ENCODE measurements at places on chromosomes 7 and 10.

DNA sequence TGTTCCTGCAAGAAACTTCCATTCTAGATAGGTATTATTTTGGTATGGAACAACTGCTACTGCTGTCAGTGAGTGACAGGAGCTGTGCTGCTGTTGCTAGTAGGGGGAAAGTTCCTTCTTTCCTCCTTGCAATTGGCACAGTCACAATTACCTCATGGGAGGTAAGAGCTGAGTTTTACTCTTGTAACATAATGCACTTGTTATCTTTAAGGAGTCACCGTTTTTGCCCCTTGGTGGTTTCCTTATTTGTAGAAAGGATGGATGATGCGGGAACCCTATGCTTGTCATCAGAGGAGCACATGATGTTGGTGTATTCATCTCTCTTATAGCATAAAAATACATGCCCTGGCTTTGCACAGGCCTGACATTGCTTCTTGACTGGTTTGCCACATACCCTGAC, 234.7 kb upstream of the NPY start:
- no peak for DNase-seq

GRCh38 chr10:72729528-72729927, 37.6 kb downstream of the MCU start:
- DNase-seq: peak; percentile 22

GRCh38 chr7:14351167-14351566, 361.7 kb upstream of the ETV1 start:
- DNase-seq: no peak

GRCh38 chr10:102850025-102850518, 4.0 kb upstream of the BORCS7 start:
- DNase-seq: no peak

GRCh38 chr7:87354749-87355148, 9.3 kb downstream of the CROT start:
- peak; percentile 30 for DNase-seq

DNA sequence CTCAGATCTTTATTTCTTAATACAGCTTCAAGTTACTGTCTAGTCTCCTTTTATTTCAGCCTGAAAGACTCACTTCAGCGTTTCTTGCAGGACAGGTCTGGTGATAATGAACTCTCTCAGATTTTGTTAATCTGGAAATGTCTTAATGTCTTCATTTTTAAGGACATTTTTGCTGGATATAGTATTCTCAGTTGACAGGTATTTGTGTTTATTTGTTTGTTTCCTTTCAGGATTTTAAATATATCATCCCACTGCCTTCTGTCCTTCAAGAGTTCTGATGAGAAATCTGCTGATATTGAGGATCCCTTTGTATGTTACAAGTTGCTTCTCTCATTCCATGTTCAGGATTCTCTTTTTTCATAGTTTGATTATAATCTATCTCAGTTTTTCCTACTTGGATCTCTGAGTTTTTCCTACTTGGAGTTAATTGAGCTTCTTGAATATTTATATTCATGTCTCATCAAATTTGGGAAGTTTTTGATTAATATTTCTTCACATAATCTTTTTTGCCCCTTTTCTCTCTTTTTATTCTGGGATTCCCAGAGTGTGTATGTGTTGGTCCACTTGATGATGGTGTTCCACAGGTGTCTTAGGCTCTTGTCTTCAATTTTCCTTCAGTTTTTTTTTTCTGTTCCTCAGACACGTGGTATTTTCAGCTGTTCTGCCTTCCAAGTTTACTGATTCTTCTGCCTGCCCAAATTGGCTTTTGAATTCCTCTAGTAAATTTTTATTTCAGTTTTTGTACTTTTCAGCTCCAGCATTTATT, 49.9 kb downstream of the PTEN start:
- DNase-seq: no peak
